ENCODE measurements at places on chromosomes 1 and 21.

GRCh38 chr21:37370152-37371040 lies 3.8 kb downstream of the DYRK1A start:
- DNase-seq = peak; percentile 67

DNA sequence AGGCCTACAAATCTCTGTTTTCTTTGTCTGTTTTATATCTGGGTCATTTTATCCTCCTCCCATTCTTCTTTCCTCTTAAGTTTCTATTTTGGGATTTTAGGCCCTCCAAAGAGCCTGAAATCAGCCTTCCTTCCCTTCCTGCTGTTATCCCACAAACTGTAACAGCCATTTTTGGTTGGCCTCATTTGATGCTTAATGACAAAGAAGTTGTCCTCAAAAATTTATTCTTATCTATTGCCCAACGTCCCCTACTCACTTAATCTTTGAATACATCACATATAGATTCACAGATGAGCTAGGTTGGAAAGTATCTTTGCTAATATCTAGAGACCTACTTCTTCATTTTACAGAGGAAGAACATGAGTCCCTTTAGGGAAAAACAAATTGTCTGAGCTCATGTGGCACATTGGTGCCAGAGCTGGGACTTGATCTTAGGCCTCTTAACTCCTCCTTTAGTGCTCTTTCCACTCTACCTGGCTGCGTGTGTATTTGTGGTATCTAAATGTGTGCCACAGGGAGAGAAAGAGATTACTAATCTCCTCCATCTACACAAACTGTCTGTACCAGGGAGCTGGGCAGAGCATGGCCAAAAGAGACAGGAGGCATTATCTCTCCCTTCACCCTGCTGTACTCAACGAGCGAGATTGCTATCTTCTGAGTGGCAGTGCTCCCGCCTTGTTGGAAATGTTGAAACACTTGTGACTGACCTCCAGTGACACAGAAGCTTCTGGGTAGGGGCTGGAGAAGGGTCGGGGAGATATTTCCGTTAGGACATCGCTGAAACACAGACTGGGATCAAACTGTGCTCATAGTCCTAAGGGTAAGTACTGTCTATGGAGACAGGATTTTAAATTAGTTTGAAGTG lies 30.1 kb downstream of the RHEX start:
- DNase-seq = no peak

GRCh38 chr1:29124366-29125236 lies 898 bp upstream of the TMEM200B start:
- DNase-seq = peak; percentile 85

GRCh38 chr21:45020629-45021427 lies 53.6 kb upstream of the ADARB1 start:
- DNase-seq = peak; percentile 12

DNA sequence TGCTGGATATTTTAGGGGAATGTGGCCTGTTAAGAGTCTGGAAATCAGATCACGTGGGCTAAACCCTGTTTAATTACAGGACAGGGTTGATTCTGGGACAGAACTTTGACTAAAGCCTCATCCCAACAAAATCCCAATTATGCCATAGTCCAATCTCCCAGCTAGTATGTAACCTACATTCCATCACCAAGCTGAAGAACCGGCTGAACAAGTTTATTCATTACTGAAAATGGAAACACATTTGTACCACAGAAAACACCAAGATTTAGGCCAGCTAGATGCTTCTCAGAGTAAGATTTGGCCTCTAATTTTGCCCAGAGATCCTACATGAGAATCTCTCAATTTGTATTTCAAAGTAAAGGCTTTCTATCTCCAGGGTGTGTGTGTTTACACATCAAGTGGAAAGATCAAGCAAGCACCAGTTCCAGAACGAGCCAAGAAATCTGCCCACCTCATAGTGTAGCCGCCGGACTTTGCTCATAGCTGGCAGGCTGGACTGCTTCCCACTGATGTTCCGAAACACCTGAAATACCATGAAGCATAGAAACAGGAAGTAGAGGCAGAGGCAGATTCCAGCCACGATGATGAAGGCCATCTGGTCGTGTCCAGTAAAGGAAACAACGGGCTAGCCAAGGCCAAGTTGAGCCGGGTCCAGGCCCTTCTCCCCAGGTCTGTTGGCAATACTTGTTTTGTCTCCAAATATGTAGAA lies 86.8 kb downstream of the WLS start:
- no peak for DNase-seq

DNA sequence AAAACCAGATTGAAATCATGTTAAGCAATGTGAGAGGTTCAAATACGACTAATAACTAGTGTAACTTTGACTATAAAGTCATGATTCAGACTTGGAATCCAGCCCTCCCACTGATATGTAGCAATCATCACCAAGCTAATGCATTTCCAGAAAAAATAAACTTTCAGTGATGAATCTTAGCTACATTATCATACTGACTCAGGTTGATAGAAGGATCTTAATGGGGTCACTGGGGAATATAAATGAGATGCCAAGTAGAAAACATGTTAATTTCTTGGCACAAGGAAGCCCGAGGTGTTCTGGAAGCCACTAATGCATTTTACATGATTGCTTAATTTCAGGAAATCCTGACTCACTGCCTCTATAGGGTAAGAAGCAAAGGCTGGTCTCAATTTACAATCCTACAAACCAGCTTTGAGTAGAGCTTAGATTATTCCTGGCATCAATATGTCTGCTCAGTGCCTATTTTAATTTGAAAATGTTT lies 67.7 kb downstream of the SELENOF start:
- DNase-seq = peak; percentile 91

GRCh38 chr1:7940745-7941436 lies at the start of gene TNFRSF9:
TSS of gene TNFRSF9 (minus strand) at chr1:7940839. CDS start at chr1:7939994, 845 bp downstream.
- DNase-seq = no peak

Measured in EH (cell line).